ENCODE measurements at places on chromosomes 4 and X.
A peak's percentile ranks its signal among the peaks of the same experiment; 100 is the strongest.

DNA sequence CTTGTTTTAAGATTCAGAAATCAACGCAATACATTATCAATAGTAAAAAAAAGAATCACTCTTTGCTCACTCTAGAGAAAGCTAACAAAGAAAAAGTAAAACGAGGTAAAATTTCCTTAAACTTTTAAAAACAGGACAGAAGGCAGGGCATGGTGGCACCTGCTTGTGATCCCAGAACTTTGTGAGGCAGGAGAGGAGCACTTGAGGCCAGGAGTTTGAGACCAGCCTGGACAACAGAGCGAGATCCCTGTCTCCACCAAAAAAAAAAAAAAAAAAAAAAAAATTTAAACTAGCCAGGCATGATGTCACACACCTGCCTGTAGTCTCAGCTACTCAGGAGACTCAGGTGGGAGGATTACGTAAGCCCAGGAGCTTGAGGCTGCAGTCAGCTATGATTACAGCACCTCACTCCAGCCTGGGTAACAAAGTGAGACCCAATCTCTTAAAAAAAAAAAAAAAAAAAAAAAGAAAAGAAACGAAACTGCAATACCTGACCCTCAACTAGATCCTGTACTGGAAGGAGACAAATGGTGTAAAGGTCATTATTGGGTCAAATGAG, 3.5 kb downstream of the CCNI start:
- DNase-seq: no peak

GRCh38 chr4:43835869-43836268, 612.7 kb downstream of the KCTD8 start:
- no peak for DNase-seq

DNA sequence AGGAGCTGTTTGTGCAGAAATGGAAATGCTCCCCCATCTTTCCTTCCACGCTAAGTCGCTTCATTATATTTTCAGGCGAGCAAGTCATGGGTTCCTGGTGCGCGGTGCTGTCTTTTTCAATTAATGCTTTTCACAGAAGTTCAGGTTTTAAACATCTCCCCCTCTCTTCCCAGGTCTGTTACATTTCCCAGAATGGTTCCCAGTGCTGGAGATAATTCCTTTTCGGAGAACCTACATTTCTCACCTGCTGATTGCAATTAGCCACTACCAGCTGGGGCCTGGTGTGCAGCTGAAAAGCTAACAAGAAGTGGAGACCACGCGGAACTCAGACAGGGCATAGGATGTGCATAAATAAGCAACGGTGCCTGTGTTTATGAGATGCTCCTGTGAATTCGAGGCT, 217.8 kb downstream of the MID1IP1 start:
- no peak for DNase-seq

DNA sequence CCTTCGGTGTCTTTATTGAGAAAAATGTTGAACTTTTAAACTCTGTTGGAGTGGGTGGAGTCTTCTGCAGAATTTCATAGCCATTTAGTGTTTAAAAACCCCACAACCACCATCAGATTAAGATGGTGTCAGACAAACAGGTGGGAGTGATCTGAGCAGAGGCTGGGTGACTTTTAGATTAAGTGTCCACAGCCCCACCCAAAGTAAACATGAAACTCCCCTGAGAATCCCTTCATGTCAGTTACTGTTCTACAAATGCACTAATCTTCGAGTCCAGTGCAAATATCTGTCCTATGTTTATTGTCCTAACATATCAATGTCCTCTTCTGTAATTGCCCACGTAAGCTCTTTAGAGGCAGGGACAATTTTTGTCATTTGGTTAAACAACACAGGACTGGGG, 175.6 kb upstream of the RBPJ start:
- no peak for DNase-seq

DNA sequence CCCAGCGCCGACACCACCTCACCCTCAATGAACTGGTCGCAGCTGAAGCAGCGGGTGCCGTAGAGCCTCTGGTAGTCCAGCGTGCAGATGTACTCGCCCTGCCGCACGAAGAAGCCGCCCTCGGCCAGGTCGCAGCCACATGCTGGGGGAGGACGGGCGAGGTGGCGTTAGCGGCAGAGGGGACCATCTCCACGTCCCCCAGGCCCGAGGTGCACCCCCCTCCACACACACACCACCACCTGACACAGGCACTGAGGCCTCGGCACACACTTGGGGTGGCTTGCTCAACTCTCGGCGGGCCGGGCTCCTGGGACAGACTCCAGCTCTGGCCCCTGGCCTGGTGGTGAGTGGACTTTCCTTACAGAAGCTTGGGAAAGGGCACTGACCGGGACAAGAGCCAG, 61.5 kb downstream of the ABLIM2 start:
- no peak for DNase-seq

DNA sequence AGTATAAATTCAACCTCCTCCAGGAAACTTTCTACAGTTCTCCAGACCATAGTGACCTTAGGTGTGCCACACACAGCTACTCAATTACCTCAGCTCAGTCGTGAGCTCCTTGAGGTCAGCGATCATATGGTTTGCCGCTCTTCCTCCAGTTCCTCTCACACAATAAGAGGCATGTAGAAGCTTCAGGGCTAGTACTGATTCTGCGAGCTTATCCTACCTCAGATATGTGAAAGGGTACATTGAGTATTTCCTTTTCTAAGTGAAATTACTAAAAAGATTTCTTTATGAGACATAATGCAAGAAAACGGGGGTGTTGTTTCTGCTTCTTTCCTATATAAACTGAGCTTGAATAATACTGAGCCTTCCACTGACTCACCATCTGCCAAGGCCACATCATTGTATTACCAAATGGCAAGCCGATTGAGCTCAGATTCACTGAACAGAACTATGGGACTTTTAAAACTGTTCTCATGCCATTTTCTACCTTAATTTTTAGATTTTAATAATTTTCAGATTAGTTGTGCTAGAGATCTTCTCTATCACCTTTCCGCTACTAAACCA, 183.1 kb downstream of the HS6ST2 start:
- peak; percentile 73 for DNase-seq

DNA sequence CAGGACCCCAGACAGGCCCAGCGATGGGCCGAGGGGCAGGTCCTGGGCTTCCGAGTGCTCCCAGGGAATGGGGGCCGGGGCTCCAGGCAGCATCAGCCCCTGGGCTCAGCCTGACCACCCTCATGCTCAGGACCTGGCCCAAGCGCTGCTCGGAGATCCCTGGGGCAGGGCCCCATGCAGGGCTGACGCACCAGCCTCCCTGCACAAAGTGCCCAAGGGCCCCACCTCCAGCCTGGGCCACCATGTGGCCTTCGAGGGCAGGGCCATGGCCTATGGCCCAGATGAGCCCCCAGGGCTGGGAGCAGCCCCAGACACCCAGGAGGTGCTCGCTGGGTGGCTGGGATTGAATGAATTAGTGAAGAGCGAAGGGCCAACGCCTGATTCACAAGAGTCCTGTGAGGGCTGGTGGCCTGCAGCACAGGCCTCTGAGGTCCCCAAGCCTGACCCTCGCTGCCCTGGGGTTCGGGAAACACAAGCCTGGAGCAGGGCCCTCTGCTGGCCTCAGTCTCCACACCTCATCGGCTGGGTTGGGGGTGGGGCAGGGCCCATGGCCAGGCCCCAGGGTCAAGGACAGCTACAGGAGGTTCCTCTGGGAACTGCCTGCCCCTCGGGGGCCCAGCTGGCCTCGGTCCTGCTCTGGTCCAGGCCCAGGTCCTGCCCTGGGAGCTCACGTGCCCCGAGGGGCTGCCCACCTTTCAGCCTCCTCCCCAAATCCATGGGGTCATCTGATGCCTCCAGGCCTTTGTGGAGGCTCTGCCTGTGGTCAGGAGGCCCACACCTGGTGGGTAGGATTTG, 13.3 kb upstream of the FGFR3 start:
- no peak for DNase-seq

GRCh38 chrX:148512453-148512852, 12.0 kb downstream of the AFF2 start:
- no peak for DNase-seq

DNA sequence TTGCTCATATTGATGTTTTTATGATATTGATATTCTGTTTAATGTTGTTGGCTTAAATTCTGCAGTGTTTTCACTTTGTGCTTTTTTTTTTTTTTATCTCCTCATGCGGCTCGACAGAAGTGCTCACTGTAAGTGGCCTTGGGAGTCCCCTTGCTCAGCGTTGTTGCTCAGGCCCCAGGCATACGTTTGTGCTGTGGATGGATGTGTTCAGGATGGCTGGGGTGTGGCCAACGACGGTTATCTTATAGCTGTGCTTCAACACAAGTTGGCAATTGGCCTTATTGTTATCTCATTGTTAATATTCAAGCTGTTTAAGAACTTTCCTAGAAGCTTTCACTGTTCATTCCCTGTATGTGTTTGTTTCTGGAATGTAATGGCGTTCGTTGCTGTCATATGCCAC, 36.4 kb upstream of the CLCN4 start:
- no peak for DNase-seq

DNA sequence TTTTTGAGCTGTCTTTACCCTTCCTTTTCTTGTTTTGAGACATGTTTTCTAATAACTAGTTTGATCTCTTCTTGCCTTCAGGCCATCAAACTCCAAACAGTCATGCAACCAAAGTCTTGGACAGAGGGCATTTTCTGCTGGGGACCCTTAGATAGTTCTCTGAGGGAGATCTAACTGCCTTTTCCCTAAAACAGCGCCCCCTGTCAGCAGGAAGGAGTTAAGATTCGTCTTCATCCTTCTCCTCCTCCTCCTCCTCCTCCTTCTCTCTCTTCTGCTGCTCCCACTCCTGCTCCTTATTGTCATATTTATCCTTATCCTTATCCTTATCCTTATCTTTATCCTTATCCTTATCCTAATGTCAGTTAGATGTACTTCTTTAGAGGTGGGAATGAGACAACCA, 417.2 kb downstream of the TRAM1L1 start:
- no peak for DNase-seq

DNA sequence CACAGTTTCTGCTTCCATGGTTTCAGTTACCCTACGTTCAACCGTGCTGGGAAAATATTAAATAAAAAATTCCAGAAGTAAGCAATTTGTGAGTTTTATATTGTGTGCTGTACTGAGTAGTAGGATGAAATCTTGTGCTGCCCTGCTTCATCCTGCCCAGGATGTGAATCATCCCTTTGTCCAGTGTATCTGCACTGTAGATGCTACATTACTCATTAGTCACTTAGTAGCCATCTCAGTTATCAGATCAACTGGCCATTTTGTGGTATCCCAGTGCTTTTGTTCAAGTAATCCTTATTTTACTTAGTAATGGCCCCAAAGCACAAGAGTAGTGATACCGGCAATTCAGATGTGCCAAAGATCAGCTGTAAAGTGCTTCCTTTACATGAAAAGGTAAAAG, 97.9 kb downstream of the COX18 start:
- no peak for DNase-seq

GRCh38 chr4:40731792-40732245, 17.9 kb upstream of the NSUN7 start:
- DNase-seq: peak; percentile 42

- DNase-seq: no peak
Measured at GRCh38 chr4:72377491-72378194, 191.4 kb downstream of the ADAMTS3 start.

GRCh38 chr4:147733716-147734344, 1.9 kb downstream of the ARHGAP10 start:
- DNase-seq: no peak

GRCh38 chrX:1535241-1536041, 1.5 kb downstream of the P2RY8 start:
- peak; percentile 81 for DNase-seq

GRCh38 chr4:108204518-108204917, 35.8 kb upstream of the LEF1 start:
- DNase-seq: no peak

- DNase-seq: no peak
Measured at GRCh38 chr4:172149329-172149728, 336.1 kb downstream of the GALNTL6 start.

- no peak for DNase-seq
Measured at GRCh38 chrX:26871967-26872366, 591.2 kb downstream of the PPP4R3C start.

DNA sequence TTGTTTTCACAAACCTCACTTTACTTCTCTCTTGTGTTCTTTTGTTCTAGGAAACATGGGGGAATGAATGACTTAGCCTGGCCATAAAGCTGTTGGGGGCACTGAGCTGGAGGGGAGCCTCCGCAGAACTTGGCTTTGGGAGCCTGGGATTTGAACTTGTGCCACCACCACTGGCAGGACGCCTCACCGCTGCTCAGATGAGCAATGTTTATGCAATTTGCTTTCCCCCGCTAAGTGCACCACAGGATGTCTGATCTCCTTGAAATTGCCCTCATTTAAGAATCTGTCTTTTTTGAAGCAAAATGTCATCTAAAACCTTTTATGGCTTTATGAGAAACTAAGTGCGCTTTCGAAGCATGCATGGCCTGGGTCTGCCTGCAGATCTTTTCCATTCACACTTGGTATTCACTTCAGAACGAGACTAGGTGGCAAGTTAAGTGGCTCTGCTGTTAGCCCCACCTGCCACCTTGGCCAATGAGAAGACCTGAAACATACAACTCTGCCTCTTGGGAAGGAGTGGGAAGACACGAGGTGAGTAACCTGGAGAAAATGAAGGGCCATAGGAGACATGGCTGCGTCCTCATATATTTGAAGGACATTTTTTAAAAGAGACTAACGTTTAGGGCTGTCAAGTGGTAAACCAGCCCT, 119.3 kb downstream of the LDB2 start:
- DNase-seq: no peak

DNA sequence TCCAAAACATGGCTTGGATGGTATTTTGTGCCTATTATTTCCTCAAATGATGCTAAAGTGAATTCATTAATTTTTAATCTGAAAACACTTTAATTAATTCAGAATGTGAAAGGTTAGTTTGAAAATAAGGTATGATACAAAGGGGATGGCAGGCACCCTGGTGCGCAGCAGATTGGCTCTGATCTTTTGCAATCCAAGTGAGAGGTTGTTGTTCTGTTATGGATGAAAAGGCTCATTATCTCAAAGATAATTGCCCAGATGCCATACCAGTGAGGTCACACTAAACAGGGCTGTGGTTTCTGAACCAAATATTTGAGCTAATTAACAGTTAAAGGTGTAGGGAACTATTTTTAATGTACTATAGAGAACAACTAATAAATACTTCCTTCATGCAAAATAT, 504.9 kb downstream of the RAPGEF2 start:
- no peak for DNase-seq

GRCh38 chrX:107775000-107775733, 420 bp downstream of the TSC22D3 start:
- DNase-seq: no peak

GRCh38 chr4:52604215-52604614, 54.9 kb downstream of the USP46 start:
- no peak for DNase-seq

DNA sequence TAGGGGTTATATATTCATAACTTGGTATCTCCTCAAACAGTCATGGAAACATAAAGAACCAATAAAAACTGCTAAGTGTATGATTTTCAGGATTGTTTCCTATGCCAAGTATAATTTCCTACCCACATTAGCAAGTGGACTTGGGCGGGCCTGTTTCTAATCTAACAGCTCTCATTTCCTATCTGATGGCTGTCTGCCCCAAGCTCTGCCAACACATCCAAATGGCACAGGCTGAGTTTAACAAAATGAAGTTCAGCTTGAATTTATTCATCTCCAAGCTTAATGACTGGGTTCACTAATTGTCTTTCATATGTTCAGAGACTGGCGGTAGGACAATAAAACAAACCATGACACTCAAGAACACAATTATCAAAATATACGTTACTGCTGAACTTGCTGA, 55.5 kb upstream of the S100G start:
- DNase-seq: no peak

- DNase-seq: no peak
Measured at GRCh38 chr4:157151711-157152110, 68.8 kb upstream of the GRIA2 start.

All from activated CD4-positive, alpha-beta T cell treated with anti-CD3 and anti-CD28 coated beads, Interleukin-10, Interleukin-2, amounts not matched to agents 100 ng/mL and 50 ng/mL, durations not matched to agents 16 hours and 8 hours (primary cell).